ENCODE measurements at places on chromosomes 7 and 10.

DNA sequence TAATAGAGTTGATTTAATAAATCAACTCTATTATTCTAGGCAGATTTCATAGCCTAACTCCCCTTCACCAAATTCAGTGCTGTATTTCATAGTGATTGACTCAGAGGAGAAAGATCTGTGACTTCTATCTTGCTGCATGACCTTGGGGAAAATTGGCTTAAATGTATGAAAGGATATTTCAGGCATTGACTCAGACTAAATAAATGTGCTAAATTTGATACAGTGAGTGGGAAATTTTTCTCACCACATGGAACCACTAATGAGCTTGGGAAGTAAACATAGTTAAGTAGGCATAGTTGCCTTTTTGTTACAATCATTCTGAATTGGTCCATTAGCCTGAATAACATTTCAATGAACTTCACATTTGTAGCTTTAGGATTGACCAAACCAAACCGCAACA is 89.0 kb upstream of the PRPS1L1 start:
- DNase-seq: no peak

GRCh38 chr10:6581778-6582228 is 1.7 kb upstream of the PRKCQ start:
- no peak for DNase-seq

- DNase-seq: no peak
These were observed 805 bp upstream of the WDFY4 start for GRCh38 chr10:48683868-48684267.

DNA sequence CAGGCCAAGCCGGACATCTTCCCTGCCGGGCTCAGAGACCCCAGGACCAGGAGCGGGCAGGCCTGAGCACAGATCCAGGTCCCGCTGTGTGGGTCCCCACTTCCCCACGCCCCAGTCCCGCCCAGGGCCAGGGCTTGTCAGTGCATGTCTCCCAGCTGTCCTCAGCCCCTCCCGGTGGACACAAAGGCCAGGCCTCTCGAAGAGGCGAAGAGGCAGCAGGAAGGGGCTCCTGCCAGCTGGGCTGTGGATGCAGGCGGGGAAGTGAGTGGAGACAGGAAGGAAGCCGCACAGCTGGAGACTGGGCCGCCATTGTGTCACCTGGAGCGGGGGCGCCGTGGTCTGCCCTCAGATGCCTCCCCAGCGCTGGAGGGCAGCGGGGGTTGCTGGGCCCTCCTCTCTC is 4.8 kb downstream of the GRIFIN start:
- no peak for DNase-seq

DNA sequence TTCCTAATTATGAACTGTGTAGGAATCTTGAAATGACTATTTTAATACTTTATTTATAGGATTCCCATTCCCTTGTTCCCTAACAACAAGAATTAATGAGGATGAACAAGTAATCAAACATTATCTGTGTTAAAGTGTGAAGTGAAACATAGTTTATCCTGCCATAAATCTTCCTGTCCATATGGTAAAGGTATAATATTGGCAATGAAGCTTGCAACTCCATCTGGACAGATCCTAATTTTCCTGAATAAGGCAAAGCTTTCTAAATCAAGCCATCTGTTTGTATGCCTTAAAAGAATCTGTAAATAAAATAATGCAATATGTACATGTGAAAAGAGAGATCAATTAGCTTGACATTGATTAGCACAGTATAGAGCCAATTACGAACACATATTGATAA is 529.0 kb downstream of the ANKRD7 start:
- no peak for DNase-seq
